NCI-H1417 treated with DMSO at 0.1 percent for 48 hours (cell line): ENCODE measurements at places on chromosomes 3 and 15.

DNA sequence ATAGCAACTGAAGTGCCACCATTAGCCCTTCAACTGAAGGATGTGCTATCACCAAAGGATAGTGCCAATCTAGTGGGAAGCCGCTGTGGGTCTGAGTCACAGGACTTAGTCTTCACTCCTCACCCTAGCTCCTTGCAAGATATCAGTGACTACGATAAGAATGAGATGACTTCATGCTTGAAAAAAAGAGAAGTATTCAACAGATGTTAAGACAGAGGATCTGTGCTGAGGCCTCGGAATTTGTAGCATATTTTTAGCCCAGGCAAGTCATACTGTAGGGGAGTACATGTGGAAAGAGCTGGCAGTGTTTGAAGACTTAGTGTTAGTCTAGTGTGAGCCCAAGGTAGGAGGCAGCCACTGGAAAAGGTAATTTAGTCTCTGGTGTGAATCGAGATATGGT, 270.7 kb upstream of the LRTM1 start:
- DNase-seq, result no peak

GRCh38 chr3:123469323-123469995, 20.6 kb upstream of the ADCY5 start:
- no peak for DNase-seq

DNA sequence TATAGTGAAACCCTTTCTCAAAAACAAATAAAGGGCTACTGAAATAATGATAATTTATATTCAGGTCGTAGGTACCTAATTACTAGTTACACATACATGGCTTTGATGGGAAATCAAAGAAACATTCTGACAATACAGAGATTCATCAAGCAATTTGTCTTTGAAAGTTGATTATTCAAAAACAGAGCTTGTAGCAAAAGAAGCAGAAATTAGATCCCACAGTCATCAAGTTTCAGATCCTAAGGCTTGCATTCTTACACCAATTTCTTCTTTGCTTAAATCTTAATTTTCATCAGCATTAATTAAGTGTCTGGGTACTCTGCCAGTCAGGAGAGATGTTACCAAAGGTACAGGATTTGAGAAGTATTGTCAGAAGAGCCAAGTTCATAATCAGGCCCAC, 1.5 kb upstream of the HEXA start:
- no peak for DNase-seq

DNA sequence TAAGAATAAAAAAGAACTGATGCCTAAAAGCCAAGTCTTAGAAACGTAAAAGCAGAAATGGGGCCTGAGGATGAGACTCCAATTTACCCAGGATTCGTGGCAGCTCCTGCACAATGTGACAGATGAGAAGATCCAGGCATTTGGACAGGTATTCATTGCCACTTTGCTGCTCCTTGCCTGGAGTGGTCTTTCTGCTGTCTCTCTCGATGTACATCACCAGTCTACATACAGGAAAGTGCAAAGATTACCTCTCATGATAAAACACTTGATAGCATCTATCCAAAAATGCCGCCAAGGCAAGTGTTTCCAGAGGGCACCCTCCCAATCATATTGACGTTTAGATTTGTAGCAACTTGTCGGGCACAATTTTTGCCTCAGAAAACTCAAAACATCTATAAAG, 244.3 kb downstream of the ULK4 start:
- DNase-seq, result no peak

GRCh38 chr3:187567661-187568121, 102.5 kb downstream of the SST start:
- no peak for DNase-seq
